Suppressor macrophage (primary cell): ENCODE measurements at places on chromosomes 7 and 10.

DNA sequence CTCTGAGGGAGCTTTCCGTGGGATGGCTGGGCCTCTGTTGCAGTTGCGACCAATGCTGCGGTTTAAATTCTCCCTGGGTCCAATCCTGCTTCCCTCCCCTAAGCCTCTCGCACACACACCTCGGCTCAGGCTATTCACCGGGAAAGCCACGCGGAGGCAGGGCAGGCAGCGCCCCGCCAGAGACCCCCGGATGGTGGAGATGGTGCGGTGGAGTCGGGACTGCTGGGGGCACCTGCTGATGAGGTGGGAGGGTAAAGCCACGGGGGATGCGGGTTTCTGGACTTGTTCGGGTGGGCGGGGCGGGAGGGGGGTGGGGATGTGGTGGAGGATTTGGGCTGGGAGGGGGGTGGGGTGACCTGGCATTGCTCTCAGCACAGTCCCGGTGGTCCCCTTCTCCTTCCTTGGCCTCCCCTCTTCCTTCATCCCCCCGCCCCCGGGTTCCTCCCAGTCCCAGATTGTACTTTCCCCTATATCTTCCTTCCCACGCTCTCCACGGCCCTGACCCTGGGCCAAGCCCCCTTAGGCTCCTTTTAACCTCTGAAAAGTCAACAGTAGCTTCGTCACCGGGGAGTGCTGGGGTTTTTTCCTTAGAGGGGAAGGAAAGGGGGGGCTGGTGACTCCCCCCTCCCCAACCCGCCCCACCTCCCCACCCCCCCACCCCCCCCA, 16.4 kb downstream of the UNCX start:
- DNase-seq: no peak

DNA sequence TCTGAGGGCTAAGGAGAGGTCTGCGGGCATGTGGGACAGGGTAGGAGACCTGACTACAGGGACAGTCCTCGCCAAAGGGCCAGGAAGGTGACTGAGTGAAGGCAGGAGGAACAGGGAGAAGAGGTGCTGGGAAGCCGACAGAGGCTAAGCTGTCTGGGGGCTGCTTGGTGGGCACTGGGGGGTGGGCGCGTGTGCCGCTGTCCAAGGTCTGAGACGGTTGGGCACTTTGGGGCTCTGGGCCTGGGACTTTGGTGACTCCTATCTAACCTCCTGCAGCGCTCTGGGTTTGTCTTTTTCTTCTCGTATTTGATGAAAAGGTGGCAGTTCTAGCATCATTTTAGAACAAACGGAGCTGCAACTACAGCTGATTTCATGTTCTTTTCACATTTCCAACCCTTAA, 141.5 kb downstream of the C10orf105 start:
- DNase-seq: no peak

- peak; percentile 15 for DNase-seq
These were observed 27.7 kb upstream of the MYH16 start for GRCh38 chr7:99244939-99245338.

DNA sequence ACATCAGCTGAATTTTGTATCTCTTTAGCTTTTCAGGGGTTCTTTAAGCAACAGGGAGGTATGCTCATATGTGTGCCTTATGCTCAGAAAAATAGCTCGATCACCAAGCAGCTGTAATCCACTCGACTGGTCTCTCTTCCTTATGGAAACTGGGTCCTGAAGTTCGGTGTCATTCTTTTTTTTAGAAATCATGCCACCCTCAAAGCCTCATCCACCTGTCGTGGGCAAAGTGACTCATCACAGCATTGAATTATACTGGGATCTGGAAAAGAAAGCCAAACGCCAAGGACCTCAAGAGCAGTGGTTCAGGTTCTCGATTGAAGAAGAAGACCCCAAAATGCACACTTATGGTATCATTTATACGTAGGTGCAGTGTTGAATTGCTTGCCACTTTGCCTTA, 83.6 kb downstream of the FANK1 start:
- no peak for DNase-seq

DNA sequence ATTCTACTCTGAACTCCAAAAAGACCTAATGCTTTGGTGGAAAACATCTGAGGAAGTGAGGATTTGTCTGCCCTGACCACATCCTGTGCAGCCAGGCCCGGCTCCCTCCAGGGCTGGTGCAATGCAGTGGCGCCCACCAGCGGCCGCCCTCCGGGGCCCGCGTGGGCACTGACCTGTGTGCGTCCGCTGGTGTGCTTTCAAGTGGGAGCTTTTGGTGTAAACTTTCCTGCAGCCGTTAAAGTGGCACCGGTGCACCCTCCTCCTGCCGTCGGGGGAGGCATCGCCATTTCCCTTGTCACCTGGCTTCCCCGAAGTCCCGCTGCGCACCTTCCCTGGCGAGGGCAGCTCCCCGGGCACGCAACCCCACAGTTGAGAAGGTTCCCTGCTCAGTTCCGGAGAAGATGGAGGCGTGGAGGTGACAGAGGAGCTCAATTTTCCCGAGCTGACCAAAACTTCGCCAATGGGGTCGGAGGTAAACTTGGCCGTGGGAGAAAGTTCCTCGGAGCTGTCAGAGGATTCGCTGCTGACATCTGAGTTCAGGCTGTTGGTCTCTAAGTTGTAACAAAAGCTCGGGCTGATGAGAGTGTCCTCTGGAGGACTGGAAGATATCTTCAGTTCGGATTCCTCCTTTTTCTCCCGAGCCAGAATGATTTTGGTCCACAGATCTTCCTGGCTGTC, 3.4 kb downstream of the KLF6 start:
- peak; percentile 82 for DNase-seq

- no peak for DNase-seq
These were observed 374.9 kb downstream of the BBS9 start for GRCh38 chr7:33504266-33504665.

DNA sequence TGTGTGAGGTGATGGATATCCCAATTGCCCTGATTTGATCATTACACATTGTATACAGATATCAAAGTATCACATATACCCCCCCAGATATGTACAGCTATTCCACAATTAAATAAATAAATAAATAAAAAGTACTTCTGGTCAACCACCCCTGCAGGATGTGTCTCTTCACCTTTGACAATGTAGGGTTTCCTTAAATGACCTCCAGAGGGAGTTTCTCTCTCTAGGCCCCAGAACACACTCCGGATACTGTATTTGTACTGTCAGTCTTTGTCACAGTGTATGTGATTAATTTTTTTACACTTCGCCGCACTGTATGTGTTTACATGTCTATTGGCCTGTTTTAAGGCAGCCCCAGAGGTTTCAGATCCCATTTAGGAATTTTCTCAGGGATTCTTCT, 123.6 kb downstream of the ADCYAP1R1 start:
- DNase-seq: no peak

GRCh38 chr7:35257251-35258124, 3.6 kb upstream of the TBX20 start:
- no peak for DNase-seq

- DNase-seq: no peak
These were observed 24.9 kb downstream of the EPDR1 start for GRCh38 chr7:37945336-37945735.

- peak; percentile 58 for DNase-seq
These were observed 71.5 kb downstream of the PRPF18 start for GRCh38 chr10:13658264-13658663.

DNA sequence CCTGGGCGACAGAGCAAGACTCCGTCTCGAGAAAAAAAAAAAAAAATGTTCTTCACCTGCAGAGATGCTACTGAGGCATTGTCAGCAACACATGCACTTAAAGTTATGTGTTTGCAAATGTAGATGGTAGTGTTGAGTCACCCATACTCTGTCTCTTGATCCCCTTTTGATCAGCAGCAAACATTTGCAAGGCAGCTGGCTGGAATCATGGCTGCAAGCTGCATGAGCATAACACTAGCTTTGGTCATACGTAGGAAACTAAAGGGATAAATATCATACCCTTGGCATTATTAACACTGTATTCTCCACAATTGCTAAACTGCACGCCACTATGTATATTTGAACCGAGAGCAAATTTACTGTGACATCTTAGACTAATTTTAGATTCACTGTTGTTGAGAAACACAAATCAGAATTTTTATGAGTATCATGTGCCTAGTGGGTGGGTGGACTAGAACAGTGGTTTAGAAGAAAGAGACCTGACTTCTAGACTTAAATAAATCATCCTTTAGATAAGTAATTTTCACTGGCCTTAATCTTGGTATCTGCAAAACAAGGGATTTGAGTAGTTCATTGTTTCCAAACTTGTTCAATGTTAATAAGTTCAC, 229.3 kb upstream of the MEOX2 start:
- DNase-seq: no peak

- no peak for DNase-seq
These were observed 26.2 kb downstream of the HIBADH start for GRCh38 chr7:27636326-27637006.

DNA sequence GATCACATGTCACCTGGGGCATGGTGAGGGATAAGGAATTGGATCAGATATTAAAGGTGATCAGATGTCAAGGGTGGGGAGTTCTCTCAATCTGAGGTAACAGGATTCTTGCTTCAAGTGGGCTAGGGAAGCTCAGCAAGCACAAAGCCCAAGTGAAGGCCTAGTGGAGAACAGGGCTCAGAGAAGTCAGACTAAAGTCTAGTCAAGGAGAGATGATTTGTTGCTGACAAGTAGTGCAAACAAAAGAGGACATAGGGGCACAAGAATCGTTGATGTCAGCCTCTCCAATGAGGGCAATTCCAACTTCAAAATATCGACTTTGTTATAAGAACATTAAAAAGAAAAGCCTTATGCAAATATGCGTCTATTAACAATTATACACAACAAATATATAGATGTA, 852.8 kb upstream of the CELF2 start:
- no peak for DNase-seq

DNA sequence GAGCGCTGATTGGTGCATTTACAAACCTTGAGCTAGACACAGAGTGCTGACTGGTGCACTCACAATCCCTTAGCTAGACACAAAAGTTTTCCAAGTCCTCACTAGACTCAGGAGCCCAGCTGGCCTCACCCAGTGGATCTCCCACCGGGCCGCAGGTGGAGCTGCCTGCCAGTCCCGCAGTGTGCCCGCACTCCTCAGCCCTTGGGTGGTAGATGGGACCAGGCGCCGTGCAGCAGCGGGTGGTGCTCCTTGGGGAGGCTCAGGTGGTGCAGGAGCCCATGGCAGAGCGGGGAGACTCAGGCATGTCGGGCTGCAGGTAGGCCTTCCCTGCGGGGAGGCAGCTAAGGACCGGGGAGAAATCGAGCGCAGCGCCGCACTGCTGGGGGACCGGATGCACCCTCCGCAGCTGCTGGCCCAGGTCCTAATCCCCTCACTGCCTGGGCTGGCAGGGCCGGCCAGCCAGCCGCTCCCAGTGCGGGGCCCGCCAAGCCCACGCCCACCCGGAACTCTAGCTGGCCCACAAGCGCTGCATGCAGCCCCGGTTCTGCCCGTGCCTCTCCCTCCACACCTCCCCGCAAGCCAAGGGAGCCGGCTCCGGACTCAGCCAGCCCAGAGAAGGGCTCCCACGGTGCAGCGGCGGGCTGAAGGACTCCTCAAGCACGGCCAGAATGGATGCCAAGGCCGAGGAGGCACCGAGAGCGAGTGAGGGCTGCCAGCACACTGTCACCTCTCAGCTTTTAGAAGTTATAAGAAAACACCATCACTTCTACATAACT, 128.9 kb downstream of the ZNF438 start:
- DNase-seq: no peak

DNA sequence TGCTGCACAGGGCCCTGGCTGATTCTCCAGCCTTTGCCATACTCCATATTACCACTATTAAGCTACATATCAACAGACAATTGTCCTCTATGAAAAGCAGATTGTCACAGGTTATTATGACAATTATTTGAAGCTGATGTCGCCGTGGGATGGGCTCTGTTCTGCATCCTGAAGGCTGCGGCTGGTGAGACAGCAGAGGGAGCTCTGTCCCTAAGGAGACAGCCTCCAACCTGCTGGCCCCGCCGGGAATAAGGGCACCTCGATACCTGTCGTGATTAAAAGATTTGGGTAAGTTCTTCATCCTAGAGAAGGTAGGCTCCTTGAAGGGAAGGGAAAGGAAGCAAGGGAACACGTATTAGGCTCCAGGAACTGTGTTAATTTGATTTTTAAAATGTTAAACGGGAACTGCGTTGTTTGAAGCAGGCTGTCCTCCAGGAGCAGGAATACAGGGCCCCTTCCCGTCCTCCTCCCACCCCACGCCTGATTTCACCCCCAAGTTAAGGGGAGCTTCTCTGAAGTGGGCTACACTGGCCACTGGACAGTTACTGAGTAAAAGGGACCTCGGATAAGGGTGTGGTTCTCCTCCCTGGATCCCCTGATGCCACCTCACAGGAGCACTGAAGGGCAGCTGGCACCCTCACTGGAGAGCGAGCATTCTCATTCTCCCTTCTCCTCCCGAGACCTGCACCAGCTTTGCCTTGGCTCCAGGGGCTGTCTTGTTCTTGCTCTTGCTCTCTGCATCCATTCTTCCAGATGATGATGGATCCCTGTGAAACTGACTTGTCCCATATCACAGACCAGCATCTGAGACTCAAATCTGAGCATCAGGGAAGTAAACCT, 11.8 kb upstream of the TIAL1 start:
- peak; percentile 66 for DNase-seq

- DNase-seq: no peak
These were observed 142.2 kb downstream of the EMX2 start for GRCh38 chr10:117684672-117685211.

GRCh38 chr10:50346942-50347341, 95.6 kb upstream of the ASAH2 start:
- DNase-seq: no peak

DNA sequence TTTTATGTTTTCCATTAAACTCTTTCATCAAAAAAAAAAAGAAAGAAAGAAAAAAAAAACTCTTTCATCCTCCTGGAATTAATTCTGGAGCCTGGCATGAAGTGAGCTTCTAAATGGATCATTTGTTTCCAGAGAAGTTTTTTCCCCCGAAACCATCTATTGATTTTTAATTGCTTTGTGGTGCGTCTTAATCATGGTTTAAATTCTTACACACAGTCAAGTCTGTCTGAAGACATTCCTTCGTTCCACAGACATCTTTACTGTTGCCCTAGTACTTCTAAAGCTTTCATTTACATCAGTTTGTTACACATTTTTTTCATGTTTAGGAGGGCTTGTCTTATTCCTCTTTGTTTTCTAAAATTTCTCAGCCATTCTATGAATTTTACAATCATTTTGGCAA, 493.4 kb upstream of the FOXK1 start:
- DNase-seq: no peak

- DNase-seq: no peak
These were observed 30.9 kb upstream of the VCL start for GRCh38 chr10:73967022-73967429.

- DNase-seq: no peak
These were observed 13.8 kb downstream of the SUFU start for GRCh38 chr10:102517553-102517952.

GRCh38 chr7:47100817-47101435, 481.0 kb downstream of the TNS3 start:
- DNase-seq: peak; percentile 78

GRCh38 chr10:94112321-94112720, 118.6 kb downstream of the PLCE1 start:
- DNase-seq: no peak

DNA sequence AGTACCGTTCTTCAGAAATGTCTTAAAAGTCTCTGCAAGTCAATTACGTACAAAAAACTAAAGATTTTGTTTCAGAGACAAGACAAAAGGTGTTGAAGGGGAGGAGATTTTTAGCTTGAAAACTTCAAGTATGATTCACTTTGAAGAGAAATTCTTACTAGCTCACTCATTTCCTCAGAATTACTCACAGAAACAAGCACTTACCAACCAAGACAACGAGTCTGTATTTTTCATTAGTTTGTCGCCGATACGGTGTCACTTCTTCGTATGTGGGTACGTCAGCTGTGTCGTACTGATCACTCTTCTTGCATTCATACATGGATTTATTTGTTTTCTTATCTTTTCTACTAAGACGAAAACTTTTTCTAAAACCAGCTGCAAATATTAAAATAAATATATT, 90.6 kb upstream of the ODAD2 start:
- no peak for DNase-seq
